Uterus (tissue), 4 donors: ENCODE measurements at places on chromosomes 7 and 10. TPM values are rescaled to one million over a fixed set of nuclear protein-coding genes. Genes with fewer than 3 reads are reported as not detected.
A peak's percentile ranks its signal among the peaks of the same experiment; 100 is the strongest.

CHST15 gene
- 21.2 TPM for total RNA-seq

SCART1 gene
- 1.8 TPM for total RNA-seq

DNA sequence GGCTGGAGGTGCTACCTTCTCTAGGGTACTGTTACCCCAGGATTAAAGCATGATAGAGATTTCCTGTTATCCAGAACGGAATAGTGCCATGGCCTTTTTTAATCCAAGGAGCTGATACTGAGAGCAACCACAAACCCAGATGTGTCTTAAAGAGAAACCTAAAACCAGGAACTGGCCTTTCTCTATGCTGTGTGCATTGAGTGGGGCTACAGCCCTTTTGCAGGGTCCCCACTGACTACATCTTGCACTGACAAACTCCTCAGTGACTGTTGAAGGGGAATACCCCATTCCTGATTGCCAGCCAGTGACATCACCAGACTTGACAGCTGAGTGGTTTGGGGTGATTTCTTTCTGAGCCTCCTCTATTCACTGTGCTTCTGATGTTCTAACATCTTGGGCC, 81.9 kb upstream of the CAPZA2 start:
- DNase-seq = no peak

GRCh38 chr7:155667241-155667829, 22.9 kb downstream of the RBM33 start:
- no peak for DNase-seq

DNA sequence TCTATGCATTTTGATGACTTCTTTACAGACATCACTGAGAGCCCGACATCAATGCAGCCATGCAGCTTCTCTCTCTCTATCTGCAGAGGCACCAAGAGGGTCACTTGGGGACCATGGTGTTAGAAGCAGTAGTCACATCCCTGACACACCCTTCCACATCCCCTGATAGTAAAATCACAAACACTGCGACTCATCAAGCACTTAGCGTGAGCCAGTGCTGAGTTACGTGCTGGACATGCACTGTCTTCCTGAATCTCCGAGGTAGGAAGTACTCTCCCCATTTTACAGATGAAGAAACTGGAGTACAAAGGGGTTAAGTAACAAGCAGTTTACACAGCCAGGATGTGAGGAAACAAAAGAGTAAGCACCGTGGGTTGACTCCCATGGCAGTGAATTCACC, 109.2 kb downstream of the OSBPL3 start:
- DNase-seq = no peak

GRCh38 chr10:77244746-77245145, 392.9 kb downstream of the KCNMA1 start:
- peak; percentile 39 for DNase-seq

DNA sequence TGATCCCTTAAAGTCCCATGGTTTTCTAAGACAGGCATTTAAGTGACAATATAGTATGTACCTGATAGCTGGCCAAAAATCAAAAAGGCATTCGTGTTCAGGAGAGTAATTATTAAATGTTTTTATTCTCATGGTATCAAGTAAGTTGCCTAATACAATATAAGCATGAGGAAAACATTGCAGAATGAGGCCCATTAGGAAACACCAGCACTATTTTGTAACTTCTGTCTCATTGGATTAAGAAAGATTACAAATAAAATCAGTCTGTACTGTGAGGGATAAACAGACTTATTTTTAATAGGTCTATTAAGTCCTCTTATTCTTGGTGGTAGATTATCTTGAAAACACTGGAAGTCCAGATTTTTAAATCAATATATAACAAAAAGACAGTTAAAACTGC, 110.1 kb downstream of the SNX13 start:
- DNase-seq = no peak

DNA sequence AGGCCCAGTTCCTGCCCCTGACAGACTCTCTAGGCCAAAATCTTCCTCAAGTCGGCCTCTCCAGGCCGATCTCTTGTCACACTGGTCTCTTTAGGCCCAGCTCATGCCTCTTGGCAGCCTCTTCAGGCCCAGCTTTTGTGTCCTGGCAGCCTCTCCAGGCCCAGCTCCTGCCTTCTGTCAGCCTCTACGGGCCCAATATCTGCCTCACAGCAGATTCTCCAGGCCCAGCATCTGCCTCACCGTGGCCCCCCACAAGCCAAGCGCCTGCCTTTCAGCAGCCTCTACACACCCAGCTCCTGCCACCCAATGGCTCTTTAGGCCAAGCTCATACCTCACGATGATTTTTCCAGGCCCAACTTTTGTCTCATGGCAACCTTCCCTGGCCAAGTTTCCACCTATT, 33.0 kb upstream of the VKORC1L1 start:
- DNase-seq = no peak

- no peak for DNase-seq
These were observed 166.0 kb upstream of the EEPD1 start for GRCh38 chr7:35987016-35987415.

GRCh38 chr7:3649678-3650440, 348.8 kb downstream of the SDK1 start:
- no peak for DNase-seq

DNA sequence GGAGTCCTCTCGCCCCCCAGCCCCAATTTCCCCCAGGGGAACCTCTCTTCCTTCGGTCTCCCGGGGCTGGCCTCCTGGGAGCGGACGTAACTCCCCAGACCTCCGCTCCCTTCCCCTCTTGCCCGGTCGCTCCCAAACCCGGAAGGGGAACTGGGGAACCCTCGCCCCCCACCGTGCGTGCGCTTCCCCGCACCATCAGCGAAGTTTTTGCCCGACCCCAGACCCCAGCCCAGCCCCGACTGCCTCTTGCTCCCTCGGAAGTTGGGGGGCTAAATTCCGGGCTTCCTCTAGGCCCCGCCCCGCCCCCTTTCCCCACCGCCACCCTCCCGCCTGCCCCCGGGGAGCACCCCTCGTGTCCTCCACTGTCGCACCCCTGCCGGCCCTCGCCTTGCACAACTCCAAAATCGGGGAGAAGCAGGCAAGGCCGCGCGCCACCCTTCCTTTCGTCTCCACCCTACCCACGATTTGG, 436 bp downstream of the GNB2 start:
- peak; percentile 61 for DNase-seq

GRCh38 chr10:117275121-117275520, 34.2 kb downstream of the SLC18A2 start:
- DNase-seq = no peak

DNA sequence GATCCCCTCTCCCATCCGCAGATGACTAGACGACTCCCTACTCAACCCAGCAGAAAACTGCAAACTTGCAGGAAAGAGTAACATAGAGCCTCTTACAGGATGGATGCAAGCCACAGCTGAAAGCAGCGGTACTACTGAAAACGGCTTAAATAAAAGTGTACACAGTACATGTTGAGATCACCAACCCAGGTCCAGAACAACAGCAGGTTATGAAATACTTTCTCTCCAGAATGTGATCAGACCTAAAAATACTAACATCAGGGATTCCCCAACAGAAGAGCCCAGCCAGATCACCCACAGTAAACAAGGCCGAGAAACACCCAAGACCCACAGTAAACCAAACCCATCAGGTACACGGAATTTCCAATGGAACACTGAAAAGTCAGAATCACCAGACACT, 13.2 kb downstream of the ATE1 start:
- DNase-seq = no peak
